ELF-1 (cell line): ENCODE measurements at places on chromosomes 2 and 18.
A peak's percentile ranks its signal among the peaks of the same experiment; 100 is the strongest.

- no peak for DNase-seq
These were observed 21.3 kb downstream of the SDC1 start for GRCh38 chr2:20203521-20204225.

- no peak for DNase-seq
These were observed 36.3 kb upstream of the EHBP1 start for GRCh38 chr2:62669180-62669579.

- no peak for DNase-seq
These were observed 155.3 kb upstream of the MYO3B start for GRCh38 chr2:170022692-170023091.

DNA sequence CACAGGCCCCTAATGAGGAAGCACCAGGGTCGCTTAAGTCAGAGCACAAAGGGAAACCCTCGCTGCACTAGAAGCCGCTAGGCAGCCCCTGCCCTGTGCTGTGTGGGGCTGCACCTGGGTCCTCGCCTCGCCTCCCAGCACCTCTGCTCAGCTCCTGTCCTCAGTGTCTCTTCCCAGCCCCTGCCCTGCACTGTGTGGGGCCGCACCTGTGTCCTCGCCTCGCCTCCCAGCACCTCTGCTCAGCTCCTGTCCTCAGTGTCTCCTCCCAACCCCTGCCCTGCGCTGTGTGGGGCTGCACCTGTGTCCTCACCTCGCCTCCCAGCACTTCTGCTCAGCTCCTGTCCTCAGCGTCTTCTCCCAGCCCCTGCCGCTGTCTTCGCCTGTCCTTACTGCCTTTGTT lies 342.8 kb downstream of the EIPR1 start:
- DNase-seq: no peak

- DNase-seq: peak; percentile 68
These were observed 107.3 kb upstream of the HS6ST1 start for GRCh38 chr2:128425731-128426620.

DNA sequence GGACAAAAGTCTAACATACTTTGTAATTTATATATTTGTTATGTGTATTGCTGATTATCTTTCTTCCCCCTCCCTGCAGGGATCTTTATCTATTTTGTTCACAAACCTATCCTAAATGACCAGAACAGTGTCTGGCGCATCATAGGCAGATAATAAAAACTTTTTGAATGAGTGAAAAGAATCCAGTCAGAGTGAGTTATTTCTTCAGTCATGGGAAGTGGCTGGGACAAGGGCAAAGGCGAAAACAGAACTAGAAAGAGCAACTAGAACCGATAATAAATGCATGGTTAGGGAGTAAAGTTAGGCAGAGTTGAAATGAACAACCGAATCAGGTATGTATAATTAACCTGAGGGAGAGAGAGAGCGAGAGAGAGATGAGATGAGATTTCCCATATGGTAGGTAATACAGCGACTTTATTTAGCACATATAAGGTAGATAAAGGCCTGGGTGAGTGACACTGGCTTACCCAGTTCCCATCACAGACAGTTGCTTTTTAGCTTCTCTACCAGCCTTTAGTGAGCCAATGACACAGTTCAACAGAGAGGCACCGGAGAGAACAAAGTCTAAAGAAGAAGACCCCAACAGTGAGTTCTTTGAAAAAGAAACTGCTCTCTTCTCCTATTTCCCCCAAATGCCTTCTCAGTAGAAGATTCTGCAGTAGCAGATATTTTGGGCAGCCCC lies 59.1 kb upstream of the EML4 start:
- no peak for DNase-seq

DNA sequence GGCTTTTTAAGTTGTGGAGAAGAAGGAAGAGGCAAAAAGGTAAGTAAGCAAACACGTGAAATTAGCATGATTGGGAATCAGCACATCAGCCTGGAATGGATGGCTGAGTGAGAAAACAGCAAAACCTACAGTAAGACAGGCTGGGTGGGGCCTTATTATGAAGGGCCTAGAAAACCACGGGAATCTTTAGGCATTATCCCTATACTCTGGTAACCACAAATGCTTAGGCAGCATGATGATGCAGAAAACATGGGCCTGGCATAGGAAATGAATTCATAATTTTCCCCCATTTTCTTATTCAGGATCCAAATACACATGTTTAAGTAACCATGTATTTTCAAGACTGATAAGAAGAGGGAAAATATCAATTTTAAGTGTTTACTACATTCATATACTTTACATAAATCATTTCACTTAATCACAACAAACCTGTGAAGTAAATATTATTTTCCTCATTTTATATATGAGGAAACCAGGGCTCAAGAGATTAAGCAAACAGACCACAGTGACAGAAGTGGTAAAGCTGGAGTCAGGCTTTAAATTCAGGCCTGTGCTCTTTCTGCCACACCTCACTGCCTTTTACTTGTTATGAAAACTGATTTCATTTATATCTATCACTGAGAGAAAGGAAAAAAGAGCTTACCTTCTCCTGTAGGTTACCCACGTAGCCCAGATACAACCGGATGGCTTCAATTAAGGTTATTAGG lies 4.0 kb downstream of the TMEM17 start:
- no peak for DNase-seq

GRCh38 chr2:10462178-10463083 lies 14.3 kb upstream of the ODC1 start:
- DNase-seq: no peak

- DNase-seq: no peak
These were observed 113.0 kb downstream of the KCNF1 start for GRCh38 chr2:11024687-11025086.

DNA sequence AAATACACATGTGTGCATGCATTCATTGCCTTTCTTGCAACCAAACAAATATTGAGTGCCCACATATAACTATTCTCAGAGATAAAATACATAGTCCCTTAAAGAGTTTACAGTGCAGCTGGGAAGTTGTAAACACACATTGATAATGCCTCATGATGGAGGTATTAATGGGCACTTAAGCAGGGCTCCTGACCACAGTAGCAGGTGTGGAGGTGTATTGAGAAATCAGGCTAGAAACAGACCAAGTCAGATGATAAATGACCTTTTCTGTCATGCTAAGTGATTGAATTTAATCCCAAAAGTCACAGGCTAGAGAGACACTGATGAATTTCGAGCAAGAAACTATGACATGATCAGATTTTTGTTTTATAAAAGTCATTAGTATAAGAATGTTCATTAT lies 157.7 kb downstream of the ZNF385B start:
- DNase-seq: no peak

DNA sequence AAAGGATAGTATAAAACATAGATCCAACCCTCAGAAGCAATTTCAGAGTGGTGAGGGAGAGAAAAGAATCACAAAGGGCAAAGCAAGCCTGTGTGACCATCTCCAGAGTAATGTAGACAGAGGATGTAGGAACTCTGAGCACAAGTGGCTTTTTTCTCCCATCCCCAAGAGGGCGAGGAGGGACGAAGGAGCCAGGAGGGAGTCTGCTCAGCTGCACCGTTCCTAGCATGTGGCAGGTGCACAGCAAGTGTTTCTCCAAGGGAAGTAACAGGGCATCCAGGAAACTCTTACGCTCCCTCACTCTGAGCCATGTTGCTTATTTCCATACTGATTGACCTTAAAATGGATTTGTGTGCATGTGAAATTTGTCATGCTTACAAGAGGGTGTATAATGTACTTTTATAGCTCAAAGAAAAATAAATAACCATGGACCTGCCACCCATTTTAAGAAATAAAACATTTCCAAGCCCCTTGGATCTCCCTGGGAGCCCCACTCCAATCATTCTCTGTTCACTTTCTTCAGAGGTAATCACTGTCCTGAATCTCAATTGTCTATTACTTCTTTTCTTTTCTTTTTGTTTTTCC lies 37.8 kb upstream of the SEC11C start:
- no peak for DNase-seq
